ENCODE measurements at places on chromosomes 16 and 17. TPM values are rescaled to one million over a fixed set of nuclear protein-coding genes. Genes with fewer than 3 reads are reported as not detected.

GPR139 gene
- total RNA-seq: not detected

GRCh38 chr16:52492789-52493357, 54.1 kb downstream of the TOX3 start:
- H3K4me3 ChIP-seq: no peak overlapping the region
- H3K27ac ChIP-seq: no peak overlapping the region
- H3K4me1 ChIP-seq: no peaks in the 10 kb centered on the region
- H3K36me3 ChIP-seq: no peaks in the 10 kb centered on the region
- no peaks in the 10 kb centered on the region for H3K27me3 ChIP-seq

- H3K36me3 ChIP-seq: no peaks in the 10 kb centered on the region
- H3K27me3 ChIP-seq: no peaks in the 10 kb centered on the region
- peaks cover 3% of the 10 kb centered on the region for H3K4me1 ChIP-seq
- H3K27ac ChIP-seq: no peak overlapping the region
- H3K4me3 ChIP-seq: no peak overlapping the region
These were observed 66.9 kb downstream of the TMEM100 start for GRCh38 chr17:55655777-55656176.

DNA sequence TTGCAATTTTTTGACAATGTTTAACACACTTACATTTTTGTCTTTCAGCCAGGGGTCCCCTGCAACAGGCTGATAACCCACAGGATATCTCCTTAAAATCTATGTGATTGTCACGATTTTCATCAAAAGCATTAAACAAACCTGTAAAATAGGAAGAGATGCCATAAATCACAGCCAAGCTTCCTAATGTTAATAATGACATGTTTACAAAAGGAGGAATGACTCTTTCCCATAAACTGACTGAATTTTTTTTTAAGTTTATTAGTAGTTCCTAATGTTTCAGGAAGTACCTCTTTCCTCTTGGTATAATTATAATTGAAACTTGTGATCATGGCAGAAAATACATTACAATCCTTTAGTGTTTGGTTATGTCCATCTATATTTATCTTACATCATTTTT, 119.6 kb downstream of the CA4 start:
- no peak overlapping the region for H3K4me3 ChIP-seq
- no peaks in the 10 kb centered on the region for H3K27me3 ChIP-seq
- no peak overlapping the region for H3K27ac ChIP-seq
- DNase-seq: peak; percentile 75
- H3K36me3 ChIP-seq: no peaks in the 10 kb centered on the region

DNA sequence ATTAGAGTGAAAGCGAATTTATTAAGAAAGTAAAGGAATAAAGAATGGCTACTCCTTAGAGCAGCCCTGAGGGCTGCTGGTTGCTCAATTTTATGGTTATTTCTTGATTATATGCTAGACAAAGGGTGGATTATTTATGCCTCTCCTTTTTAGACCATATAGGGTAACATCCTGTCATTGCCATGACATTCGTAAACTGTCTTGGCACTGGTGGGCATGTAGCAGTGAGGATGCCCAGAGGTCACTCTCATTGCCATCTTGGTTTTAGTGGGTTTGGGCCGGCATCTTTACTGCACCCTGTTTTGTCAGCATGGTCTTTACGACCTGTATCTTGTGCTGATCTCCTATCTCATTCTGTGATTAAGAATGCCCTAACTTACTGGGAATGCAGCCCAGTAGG, 58.2 kb downstream of the TANC2 start:
- no peak overlapping the region for H3K4me3 ChIP-seq
- no peak overlapping the region for H3K27ac ChIP-seq
- no peaks in the 10 kb centered on the region for H3K27me3 ChIP-seq
- no peaks in the 10 kb centered on the region for H3K4me1 ChIP-seq

GRCh38 chr17:62751060-62751691, 56.9 kb downstream of the MARCHF10 start:
- H3K36me3 ChIP-seq: no peaks in the 10 kb centered on the region
- no peak overlapping the region for H3K27ac ChIP-seq
- H3K4me1 ChIP-seq: no peaks in the 10 kb centered on the region
- no peak for DNase-seq
- H3K4me3 ChIP-seq: no peak overlapping the region
- H3K27me3 ChIP-seq: no peaks in the 10 kb centered on the region

- H3K27me3 ChIP-seq: no peaks in the 10 kb centered on the region
- H3K36me3 ChIP-seq: no peaks in the 10 kb centered on the region
- no peak for DNase-seq
- no peak overlapping the region for H3K4me3 ChIP-seq
- no peaks in the 10 kb centered on the region for H3K4me1 ChIP-seq
These were observed 5.2 kb upstream of the HP start for GRCh38 chr16:72049110-72049509.

NOTUM gene
- total RNA-seq: not detected

DNA sequence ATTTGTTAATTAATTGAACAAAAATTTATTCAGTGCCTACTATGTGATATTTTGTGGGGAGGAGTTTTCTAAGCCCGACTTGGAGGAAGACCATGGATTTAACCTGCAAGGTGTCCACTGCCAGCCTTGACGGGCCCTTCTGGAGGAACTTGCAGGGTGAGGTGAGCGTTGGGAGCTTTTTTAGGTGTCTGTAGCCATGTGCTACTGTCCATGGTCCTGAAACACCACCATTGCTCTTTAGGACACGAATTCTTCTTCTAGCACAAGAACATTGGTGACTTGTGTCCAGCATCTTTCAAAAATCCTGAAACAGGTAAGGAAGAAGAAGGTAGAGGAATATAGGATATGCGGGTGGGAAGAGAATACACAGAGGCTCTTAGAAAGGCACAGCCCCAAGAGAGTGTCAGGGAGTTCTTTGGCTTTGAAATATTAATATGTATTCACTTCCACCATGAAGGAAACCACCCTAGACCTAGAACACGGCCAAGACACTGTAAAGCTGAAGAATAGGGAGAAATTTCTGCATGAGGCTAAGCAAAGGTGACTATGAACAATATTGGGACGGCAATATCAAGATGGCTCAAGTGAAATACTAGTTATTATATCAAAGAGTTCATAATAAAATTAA, 27.9 kb upstream of the OR4D1 start:
- H3K27me3 ChIP-seq: peaks cover under 1% of the 10 kb centered on the region
- H3K27ac ChIP-seq: no peak overlapping the region
- H3K4me3 ChIP-seq: no peak overlapping the region
- H3K36me3 ChIP-seq: no peaks in the 10 kb centered on the region
- peak; percentile 59 for DNase-seq
- H3K4me1 ChIP-seq: no peaks in the 10 kb centered on the region

GRCh38 chr16:82945420-82946101, 318.8 kb downstream of the CDH13 start:
- no peaks in the 10 kb centered on the region for H3K36me3 ChIP-seq
- H3K27me3 ChIP-seq: no peaks in the 10 kb centered on the region
- DNase-seq: peak; percentile 69
- peak overlapping the region; percentile 80 for H3K27ac ChIP-seq
- no peak overlapping the region for H3K4me3 ChIP-seq

MTSS2 gene
- 42.3 TPM for total RNA-seq

- DNase-seq: no peak
- no peaks in the 10 kb centered on the region for H3K4me1 ChIP-seq
- no peak overlapping the region for H3K4me3 ChIP-seq
- H3K27ac ChIP-seq: no peak overlapping the region
- H3K36me3 ChIP-seq: no peaks in the 10 kb centered on the region
These were observed 20.4 kb downstream of the GAS7 start for GRCh38 chr17:10177913-10178505.

DNA sequence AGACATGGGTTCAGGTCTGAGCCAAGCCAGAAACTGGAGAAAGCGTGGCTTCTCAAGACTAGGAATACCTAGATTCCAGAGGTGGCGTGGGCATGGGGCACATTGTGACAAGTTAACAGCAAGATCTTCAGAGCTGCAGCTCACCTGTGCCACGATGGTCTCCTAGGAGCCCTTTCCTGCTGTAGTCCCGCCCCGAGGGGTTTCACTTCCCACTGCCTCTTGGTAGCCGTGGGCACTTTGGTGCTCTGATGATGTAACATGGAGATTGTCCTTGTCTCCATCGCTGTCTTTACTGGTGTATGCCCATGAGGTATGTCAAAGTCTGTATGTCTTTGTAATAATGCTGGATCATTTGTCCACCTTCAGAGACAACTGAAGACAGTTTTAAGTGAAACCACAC, 89.7 kb downstream of the WWOX start:
- H3K27me3 ChIP-seq: no peaks in the 10 kb centered on the region
- no peak for DNase-seq
- H3K4me1 ChIP-seq: no peaks in the 10 kb centered on the region
- H3K36me3 ChIP-seq: no peaks in the 10 kb centered on the region

GPR179 gene
- total RNA-seq: not detected

DNA sequence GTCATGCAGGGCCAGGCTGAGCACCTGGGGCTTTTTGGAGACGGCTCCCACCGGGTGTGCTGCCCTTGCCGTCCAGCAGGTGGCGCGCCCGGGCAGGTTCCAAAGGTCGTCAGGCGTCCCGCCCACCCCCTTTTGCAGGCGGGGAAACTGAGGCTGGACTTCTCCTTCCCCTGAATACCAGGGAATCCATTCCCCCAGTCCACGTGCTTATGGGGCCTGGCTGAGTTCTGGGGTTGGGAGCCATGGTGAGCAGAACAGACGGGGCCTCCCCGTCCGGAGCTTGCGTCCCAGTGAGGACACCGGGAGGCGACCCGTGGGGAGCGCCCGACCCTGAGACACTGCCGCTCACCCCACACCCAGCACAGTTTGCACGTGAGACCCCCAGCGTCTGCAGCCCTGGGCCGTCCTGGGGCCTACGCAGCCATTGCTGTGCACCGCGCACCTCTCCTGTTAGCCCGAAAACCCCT, 51.8 kb upstream of the JPH3 start:
- DNase-seq: no peak
- no peaks in the 10 kb centered on the region for H3K27me3 ChIP-seq

GRCh38 chr16:269061-269796, 6.5 kb downstream of the RGS11 start:
- no peaks in the 10 kb centered on the region for H3K4me1 ChIP-seq
- DNase-seq: no peak
- no peak overlapping the region for H3K27ac ChIP-seq
- no peak overlapping the region for H3K4me3 ChIP-seq
- no peaks in the 10 kb centered on the region for H3K27me3 ChIP-seq

- peaks cover 16% of the 10 kb centered on the region for H3K4me1 ChIP-seq
- H3K27ac ChIP-seq: peak overlapping the region; percentile 64
- H3K4me3 ChIP-seq: peak overlapping the region; percentile 85
- H3K36me3 ChIP-seq: peaks cover 4% of the 10 kb centered on the region
These were observed 8.6 kb upstream of the BAHCC1 start for GRCh38 chr17:81386646-81387099.

GRCh38 chr16:65068151-65068740, 53.6 kb downstream of the CDH11 start:
- DNase-seq: no peak
- H3K36me3 ChIP-seq: no peaks in the 10 kb centered on the region
- no peaks in the 10 kb centered on the region for H3K27me3 ChIP-seq
- H3K27ac ChIP-seq: no peak overlapping the region
- peaks cover 16% of the 10 kb centered on the region for H3K4me1 ChIP-seq

DNA sequence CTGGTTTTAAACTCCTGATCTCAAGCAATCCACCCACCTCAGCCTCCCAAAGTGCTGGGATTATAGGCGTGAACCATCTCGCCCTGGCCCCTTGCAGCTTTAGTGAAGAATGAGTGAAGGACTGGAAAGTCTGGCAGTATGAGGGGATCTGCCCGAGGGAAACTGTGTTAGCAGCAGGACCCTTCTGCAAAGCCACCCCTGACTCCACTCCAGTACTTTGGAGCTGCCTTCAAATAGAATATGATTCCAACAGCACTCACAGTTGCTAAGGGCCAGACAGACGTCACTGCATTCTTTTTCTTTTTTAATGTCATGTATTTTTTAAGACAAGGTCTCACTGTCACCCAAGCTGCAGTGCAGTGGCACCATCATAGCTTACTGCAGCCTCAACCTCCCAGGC, 52.3 kb downstream of the KPNA2 start:
- H3K27me3 ChIP-seq: no peaks in the 10 kb centered on the region
- no peak overlapping the region for H3K27ac ChIP-seq
- no peak overlapping the region for H3K4me3 ChIP-seq
- H3K36me3 ChIP-seq: no peaks in the 10 kb centered on the region

SCN4A gene
- total RNA-seq: not detected

MT1A gene
- 8.4 TPM for total RNA-seq

- no peak for DNase-seq
- H3K4me1 ChIP-seq: no peaks in the 10 kb centered on the region
- H3K27me3 ChIP-seq: no peaks in the 10 kb centered on the region
- H3K27ac ChIP-seq: no peak overlapping the region
These were observed 14.9 kb downstream of the FAM222B start for GRCh38 chr17:28827672-28828071.

DNA sequence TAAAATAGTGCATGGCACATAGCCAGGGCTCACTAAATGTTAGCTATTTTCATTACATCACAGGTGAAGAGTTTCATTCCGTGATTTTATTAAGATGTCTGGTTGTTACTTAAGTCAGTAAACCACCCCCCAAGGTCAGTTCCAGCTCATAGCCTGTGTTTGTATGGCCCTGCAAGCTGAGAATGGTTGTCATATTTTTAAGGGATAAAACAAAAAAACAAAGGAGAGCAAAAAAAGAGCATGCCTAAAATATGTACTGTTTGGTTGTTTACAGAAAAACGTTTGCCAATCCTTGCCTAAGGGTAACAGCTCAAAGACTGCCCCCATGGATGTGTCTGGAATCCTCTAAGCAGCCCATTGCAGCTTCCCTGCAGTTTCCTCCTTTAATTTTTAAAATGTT, 329.6 kb downstream of the CA10 start:
- no peak overlapping the region for H3K27ac ChIP-seq
- no peaks in the 10 kb centered on the region for H3K36me3 ChIP-seq
- H3K4me3 ChIP-seq: no peak overlapping the region

GRCh38 chr16:6112700-6113099, 1015.1 kb upstream of the EEF2KMT start:
- H3K36me3 ChIP-seq: no peaks in the 10 kb centered on the region
- no peaks in the 10 kb centered on the region for H3K4me1 ChIP-seq
- no peak for DNase-seq
- no peaks in the 10 kb centered on the region for H3K27me3 ChIP-seq
- H3K27ac ChIP-seq: no peak overlapping the region
- no peak overlapping the region for H3K4me3 ChIP-seq

TNFSF13 gene
- 5.4 TPM for total RNA-seq

TPSD1 gene
- not detected for total RNA-seq

DNA sequence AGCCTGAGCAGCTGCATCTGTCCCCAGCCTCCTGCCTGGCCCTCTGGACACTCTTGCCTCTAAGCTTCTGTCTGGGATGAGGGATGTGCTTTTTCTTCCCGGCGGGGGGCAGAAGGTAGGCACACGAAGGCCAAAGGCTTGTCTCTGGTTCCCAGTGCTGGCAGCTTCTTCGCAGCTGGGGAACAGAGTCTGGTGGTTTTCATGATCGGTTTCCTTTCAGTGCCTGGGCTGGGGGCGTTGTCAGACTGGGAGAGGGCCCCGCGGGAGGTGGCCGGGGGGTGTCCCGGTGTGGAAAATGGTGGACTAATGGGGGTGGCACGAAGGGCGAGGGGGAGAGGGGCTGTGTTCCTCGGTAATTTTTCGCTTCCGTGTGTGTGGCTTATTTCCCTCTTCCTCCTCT, 988 bp downstream of the RAP1GAP2 start:
- H3K36me3 ChIP-seq: no peaks in the 10 kb centered on the region
- H3K27me3 ChIP-seq: peaks cover 2% of the 10 kb centered on the region
- H3K4me3 ChIP-seq: no peak overlapping the region
